T-helper 2 cell (primary cell): ENCODE measurements at places on chromosomes 1 and 21.

DNA sequence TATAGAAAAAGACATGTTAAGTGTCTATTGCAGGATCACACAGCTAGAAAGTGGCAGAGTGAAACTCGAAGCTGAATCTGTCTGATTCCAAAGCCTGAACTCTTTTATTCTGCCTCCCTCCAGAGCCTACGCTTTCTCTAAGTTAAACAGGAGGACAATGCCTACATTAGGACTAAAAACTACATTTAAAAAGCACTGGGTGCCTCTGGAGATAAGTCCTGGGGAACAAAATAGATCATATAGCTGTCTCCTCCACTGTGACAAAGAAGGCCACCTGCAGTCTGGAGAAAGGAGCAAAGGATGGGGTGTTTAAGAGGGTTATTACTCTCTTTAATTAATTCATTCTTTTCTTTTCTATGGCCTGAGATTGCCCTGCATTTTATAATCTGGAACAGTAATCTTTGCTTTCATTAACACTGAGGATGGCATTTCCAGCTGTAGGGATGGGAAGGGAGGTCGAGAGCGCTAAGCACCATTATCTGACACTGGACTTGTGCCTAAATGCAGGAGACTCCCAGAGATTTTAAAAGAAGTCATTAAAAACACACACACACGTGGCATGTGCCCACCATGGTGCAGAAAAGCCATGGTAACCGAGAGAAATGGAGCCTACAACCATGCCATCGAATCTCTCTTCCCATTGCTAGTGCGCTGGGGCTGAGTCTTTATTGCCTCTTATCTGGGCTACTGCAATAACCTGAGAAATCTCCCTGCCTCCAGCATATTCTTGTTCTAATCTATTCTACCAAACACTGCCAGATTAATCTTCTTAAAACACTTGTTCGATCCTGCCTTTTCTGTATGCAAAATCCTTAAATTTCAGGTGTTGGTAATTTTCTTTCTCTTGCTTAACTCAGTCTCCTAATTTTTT, 92.2 kb downstream of the PLXNA2 start:
- DNase-seq: no peak

GRCh38 chr1:15343729-15344128, 66.0 kb upstream of the EFHD2 start:
- no peak for DNase-seq

- DNase-seq: no peak
Observed at GRCh38 chr1:157291083-157291482, 152.9 kb upstream of the ETV3 start.

GRCh38 chr21:14699433-14700407, 153.6 kb upstream of the SAMSN1 start:
- DNase-seq: no peak

- DNase-seq: no peak
Observed at GRCh38 chr21:19541602-19542001, 1138.0 kb upstream of the TMPRSS15 start.

- DNase-seq: no peak
Observed at GRCh38 chr21:25934771-25935224, 200.0 kb downstream of the GABPA start.
